ENCODE measurements at places on chromosomes 3 and 15. TPM values are rescaled to one million over a fixed set of nuclear protein-coding genes. Genes with fewer than 3 reads are reported as not detected.

DNA sequence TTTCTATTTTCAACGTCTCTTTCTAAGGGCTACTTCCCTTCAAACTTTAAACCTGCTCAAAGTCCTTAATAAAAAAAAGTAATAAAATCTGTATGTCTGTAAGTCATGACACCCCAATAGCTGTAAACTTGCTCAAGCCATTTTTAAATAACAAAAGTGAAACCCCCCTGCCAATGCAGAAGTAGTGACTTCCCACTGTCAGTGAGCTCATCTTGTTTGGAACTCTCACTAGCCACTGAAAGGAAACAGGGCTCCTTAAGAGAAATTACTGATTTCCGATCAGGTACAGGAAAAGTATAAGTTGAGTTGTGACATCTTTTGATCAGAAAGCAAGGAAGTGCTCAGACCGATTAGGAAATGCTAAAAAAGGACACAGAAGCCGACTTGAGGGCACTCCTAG, 27.6 kb upstream of the GPR171 start:
- H3K4me3 ChIP-seq = no peak overlapping the region
- H3K27ac ChIP-seq = peak overlapping the region; percentile 15
- H3K36me3 ChIP-seq = no peaks in the 10 kb centered on the region
- DNase-seq = no peak

DNA sequence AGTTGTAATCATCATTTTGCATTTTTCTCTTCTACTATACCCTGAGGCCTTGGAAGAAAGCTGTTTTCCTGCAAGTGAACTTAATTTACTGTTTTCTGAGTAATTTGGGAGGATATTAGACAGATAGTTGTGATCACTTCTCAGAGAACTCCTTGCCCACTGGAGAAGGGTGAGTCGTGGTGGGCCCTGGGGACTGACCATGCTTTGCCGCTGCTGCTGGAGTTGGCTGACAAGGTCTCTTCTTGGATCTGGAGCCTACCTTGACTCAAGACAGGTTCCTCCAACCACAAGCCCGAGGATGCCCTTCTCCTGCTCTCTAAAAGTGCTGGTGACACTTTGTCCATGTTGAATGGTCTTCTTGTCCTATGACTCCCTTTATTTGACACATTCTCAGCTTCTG, 68.4 kb downstream of the KCNAB1 start:
- H3K27ac ChIP-seq = no peak overlapping the region
- no peaks in the 10 kb centered on the region for H3K36me3 ChIP-seq
- no peaks in the 10 kb centered on the region for H3K4me1 ChIP-seq

GRCh38 chr3:41581700-41582099, 380.2 kb downstream of the ULK4 start:
- H3K27me3 ChIP-seq = no peaks in the 10 kb centered on the region
- no peak for DNase-seq
- H3K36me3 ChIP-seq = no peaks in the 10 kb centered on the region
- H3K27ac ChIP-seq = no peak overlapping the region
- no peak overlapping the region for H3K4me3 ChIP-seq

GRCh38 chr15:39359771-39360170, 221.1 kb upstream of the THBS1 start:
- no peak overlapping the region for H3K4me3 ChIP-seq
- no peak for DNase-seq
- no peaks in the 10 kb centered on the region for H3K27me3 ChIP-seq
- H3K4me1 ChIP-seq = peaks cover 7% of the 10 kb centered on the region
- no peak overlapping the region for H3K27ac ChIP-seq

- H3K4me1 ChIP-seq = no peaks in the 10 kb centered on the region
- no peak overlapping the region for H3K27ac ChIP-seq
These were observed 277.4 kb downstream of the ROBO1 start for GRCh38 chr3:79490165-79491028.

DNA sequence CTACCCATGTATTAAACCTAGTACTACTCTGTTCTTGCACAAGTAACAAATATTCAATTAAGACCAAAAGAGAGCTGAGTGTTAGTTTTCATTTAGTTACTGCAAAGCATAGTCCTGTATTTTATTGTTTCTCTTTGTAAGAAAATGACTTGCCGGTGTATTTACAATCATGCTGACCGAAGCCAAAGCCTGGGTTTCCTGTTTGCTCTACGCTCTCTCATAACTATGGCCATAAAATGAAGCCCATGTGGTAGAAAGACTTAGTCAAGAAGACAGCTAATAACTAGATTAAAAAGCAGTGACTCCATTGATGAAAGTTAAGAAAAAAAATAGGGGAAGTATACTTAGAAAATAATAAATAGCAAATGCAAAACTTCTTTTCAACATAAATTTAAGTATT, 479.9 kb downstream of the CNTN4 start:
- no peak overlapping the region for H3K27ac ChIP-seq
- DNase-seq = no peak
- H3K4me3 ChIP-seq = no peak overlapping the region
- H3K36me3 ChIP-seq = no peaks in the 10 kb centered on the region
- H3K4me1 ChIP-seq = no peaks in the 10 kb centered on the region
- H3K27me3 ChIP-seq = no peaks in the 10 kb centered on the region

GRCh38 chr15:81155375-81156218, 21.5 kb downstream of the CFAP161 start:
- H3K4me3 ChIP-seq = no peak overlapping the region
- DNase-seq = peak; percentile 45
- H3K27me3 ChIP-seq = no peaks in the 10 kb centered on the region
- H3K4me1 ChIP-seq = peaks cover 10% of the 10 kb centered on the region
- no peak overlapping the region for H3K27ac ChIP-seq

GRCh38 chr15:76285241-76285825, 25.9 kb downstream of the ETFA start:
- peaks cover 12% of the 10 kb centered on the region for H3K36me3 ChIP-seq
- no peak for DNase-seq
- no peak overlapping the region for H3K4me3 ChIP-seq
- peaks cover 5% of the 10 kb centered on the region for H3K4me1 ChIP-seq
- no peaks in the 10 kb centered on the region for H3K27me3 ChIP-seq
- H3K27ac ChIP-seq = no peak overlapping the region

- DNase-seq = no peak
- no peak overlapping the region for H3K27ac ChIP-seq
- H3K4me1 ChIP-seq = no peaks in the 10 kb centered on the region
- no peak overlapping the region for H3K4me3 ChIP-seq
- no peaks in the 10 kb centered on the region for H3K27me3 ChIP-seq
These were observed 333.8 kb upstream of the RBMS3 start for GRCh38 chr3:28947061-28947460.

DNA sequence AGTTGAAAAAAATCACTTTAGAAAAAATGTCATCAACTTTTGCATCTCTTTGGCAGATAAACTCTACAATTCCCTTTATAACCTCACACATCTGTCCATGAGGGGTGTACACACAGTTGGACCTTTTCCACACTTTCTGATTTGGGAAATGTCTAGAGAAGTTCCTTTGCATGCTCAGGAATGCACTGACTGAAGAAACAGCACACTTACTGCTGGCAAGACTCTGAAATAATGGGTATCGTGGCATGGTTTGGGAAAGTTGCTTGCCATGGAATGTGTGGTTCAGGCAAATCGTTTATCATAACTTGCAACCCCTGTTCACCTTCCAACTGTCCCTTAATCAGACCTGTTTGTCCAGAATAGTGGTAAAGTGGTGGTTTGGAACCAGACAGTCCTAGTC, 135.3 kb upstream of the TGFBR2 start:
- H3K27me3 ChIP-seq = no peaks in the 10 kb centered on the region
- no peak for DNase-seq
- H3K36me3 ChIP-seq = no peaks in the 10 kb centered on the region
- H3K27ac ChIP-seq = peak overlapping the region; percentile 26
- peaks cover 36% of the 10 kb centered on the region for H3K4me1 ChIP-seq
- no peak overlapping the region for H3K4me3 ChIP-seq

GRCh38 chr15:68749793-68750192, 70.9 kb downstream of the ANP32A start:
- H3K4me3 ChIP-seq = no peak overlapping the region
- no peaks in the 10 kb centered on the region for H3K27me3 ChIP-seq
- H3K4me1 ChIP-seq = no peaks in the 10 kb centered on the region
- no peak for DNase-seq

- peak overlapping the region; percentile 35 for H3K27ac ChIP-seq
- no peak overlapping the region for H3K4me3 ChIP-seq
- H3K27me3 ChIP-seq = peaks cover 16% of the 10 kb centered on the region
- no peak for DNase-seq
These were observed 49.9 kb downstream of the CASR start for GRCh38 chr3:122233101-122233952.

- H3K27me3 ChIP-seq = no peaks in the 10 kb centered on the region
- H3K4me1 ChIP-seq = peaks cover 55% of the 10 kb centered on the region
- H3K4me3 ChIP-seq = no peak overlapping the region
These were observed 15.2 kb downstream of the RFTN1 start for GRCh38 chr3:16498130-16498890.

DNA sequence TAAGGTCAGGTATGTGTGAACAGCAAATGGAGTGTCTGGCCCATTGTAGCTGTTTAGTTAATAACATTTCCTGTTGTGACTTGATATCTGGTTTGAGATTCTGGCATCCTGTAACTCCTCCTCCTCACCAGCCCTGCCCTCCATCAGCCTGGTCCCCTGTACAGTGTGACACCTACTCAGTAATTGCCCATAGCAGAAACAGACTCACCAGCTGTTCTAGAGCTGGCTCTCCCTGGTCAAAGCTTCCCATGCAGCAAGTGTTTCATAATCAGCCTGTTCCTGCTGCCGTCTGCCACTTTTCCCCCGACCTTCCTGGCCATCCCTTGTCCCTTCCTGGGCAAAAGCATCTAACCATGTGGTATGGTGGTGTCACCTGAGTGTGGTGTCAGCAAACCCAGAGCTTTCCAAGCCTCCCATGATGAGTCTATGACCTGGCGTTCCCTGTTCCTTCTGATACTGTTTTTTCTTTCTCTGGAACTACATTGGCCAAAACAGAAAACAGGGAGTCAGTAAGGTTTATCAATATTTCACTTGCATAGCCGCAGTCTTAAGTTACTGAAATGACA, 55.4 kb downstream of the B3GALNT1 start:
- DNase-seq = no peak
- H3K4me3 ChIP-seq = no peak overlapping the region
- no peaks in the 10 kb centered on the region for H3K36me3 ChIP-seq
- H3K4me1 ChIP-seq = no peaks in the 10 kb centered on the region
- no peak overlapping the region for H3K27ac ChIP-seq
- H3K27me3 ChIP-seq = no peaks in the 10 kb centered on the region

- H3K4me3 ChIP-seq = no peak overlapping the region
- no peaks in the 10 kb centered on the region for H3K36me3 ChIP-seq
- no peaks in the 10 kb centered on the region for H3K4me1 ChIP-seq
- DNase-seq = no peak
- H3K27me3 ChIP-seq = no peaks in the 10 kb centered on the region
- H3K27ac ChIP-seq = no peak overlapping the region
These were observed 308.0 kb upstream of the THRB start for GRCh38 chr3:24802614-24803013.

- H3K27me3 ChIP-seq = no peaks in the 10 kb centered on the region
- H3K27ac ChIP-seq = no peak overlapping the region
- no peaks in the 10 kb centered on the region for H3K36me3 ChIP-seq
- DNase-seq = no peak
These were observed 139.2 kb downstream of the VPS13C start for GRCh38 chr15:61921093-61921492.

GRCh38 chr3:166752214-166752613, 627.9 kb downstream of the ZBBX start:
- no peak for DNase-seq
- H3K27me3 ChIP-seq = no peaks in the 10 kb centered on the region
- H3K4me3 ChIP-seq = no peak overlapping the region
- H3K4me1 ChIP-seq = no peaks in the 10 kb centered on the region
- H3K36me3 ChIP-seq = no peaks in the 10 kb centered on the region
- H3K27ac ChIP-seq = no peak overlapping the region

GRCh38 chr3:185549651-185550111, 2.7 kb downstream of the LIPH start:
- no peaks in the 10 kb centered on the region for H3K4me1 ChIP-seq
- H3K36me3 ChIP-seq = no peaks in the 10 kb centered on the region
- H3K27ac ChIP-seq = no peak overlapping the region
- H3K27me3 ChIP-seq = no peaks in the 10 kb centered on the region
- no peak overlapping the region for H3K4me3 ChIP-seq

WHAMM gene
- total RNA-seq = 6.0 TPM

C3orf22 gene
- not detected for total RNA-seq

APOD gene
- total RNA-seq = 582 TPM

STRIT1 gene
- total RNA-seq = 2.3 TPM

SAMD7 gene
- not detected for total RNA-seq

GOLGA8Q gene
- total RNA-seq = 5.4 TPM

DGKG gene
- 43.1 TPM for total RNA-seq

STIMATE gene
- total RNA-seq = 5.3 TPM
